Glutamatergic neuron (in vitro differentiated cells): ENCODE measurements at places on chromosomes 12 and 14. TPM values are rescaled to one million over a fixed set of nuclear protein-coding genes. Genes with fewer than 3 reads are reported as not detected.

- no peak for DNase-seq
Observed at GRCh38 chr12:91432089-91432488, 249.5 kb upstream of the DCN start.

- DNase-seq, result no peak
Observed at GRCh38 chr14:30295980-30296379, 263.0 kb upstream of the G2E3 start.

DNA sequence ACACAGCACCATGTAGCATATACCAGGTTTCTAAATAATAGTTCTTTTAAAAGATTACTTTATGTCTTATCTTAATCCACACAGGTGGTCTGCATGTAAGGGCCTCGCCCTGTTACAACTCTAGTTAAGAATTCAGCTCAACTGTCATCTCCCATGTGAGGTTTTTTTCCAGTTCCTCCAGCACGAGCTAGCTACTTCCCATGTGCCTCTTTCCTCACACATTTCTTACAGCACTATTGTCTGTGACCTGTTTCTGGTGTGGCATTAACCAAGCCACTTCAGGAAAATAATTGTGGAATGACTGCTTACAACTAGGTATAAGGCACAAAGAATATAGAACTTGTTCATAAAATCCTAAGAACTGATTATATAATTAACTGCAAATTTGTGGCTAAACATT, 65.5 kb downstream of the SH2B3 start:
- DNase-seq, result no peak

The SLC25A21 gene
- total RNA-seq, result 0.91 TPM

DNA sequence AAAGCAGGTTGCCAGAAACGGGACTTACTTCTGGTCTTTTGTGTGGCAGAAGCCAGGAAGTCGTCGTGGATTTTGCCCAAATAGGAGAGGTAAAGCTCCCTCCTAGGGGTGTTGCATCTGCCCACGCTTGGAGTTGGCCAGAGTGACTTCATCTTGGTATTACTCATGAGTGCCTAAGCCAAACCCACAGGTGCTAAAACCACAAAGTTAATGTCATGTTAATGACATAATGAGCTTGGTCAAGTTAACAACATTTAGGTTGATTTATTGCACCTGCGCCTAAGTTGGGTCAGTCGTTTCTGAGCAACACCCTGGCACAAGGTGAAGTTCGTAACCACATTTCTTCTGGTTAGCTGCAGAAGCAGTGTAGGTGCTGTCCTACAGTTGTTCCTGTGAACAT, 225.2 kb downstream of the FUT8 start:
- no peak for DNase-seq

The HOXC6 gene
- total RNA-seq, result 0.32 TPM

- no peak for DNase-seq
Observed at GRCh38 chr14:94992046-94992445, 165.3 kb downstream of the DICER1 start.
